Subcutaneous adipose tissue (tissue), 4 donors: ENCODE measurements at places on chromosomes 13 and 19. TPM values are rescaled to one million over a fixed set of nuclear protein-coding genes. Genes with fewer than 3 reads are reported as not detected.

The ADGRE1 gene
- not detected for total RNA-seq

The ZNF443 gene
- total RNA-seq, result 4.4 TPM

The C19orf47 gene
- 10.1 TPM for total RNA-seq

The CBY2 gene
- total RNA-seq, result not detected

The SLC7A9 gene
- not detected for total RNA-seq

The RASIP1 gene
- 38.1 TPM for total RNA-seq

The KIR3DL1 gene
- total RNA-seq, result not detected

The JAK3 gene
- 5.1 TPM for total RNA-seq

The LRRC4B gene
- 0.19 TPM for total RNA-seq

The KLK2 gene
- total RNA-seq, result 0.44 TPM

The WIZ gene
- total RNA-seq, result 48.2 TPM

The CLIP3 gene
- total RNA-seq, result 11.9 TPM

The CCDC70 gene
- not detected for total RNA-seq

The ZSWIM4 gene
- 1.9 TPM for total RNA-seq

The ZNF575 gene
- total RNA-seq, result not detected

The EDNRB gene
- 103 TPM for total RNA-seq

The PSG5 gene
- total RNA-seq, result not detected

The CCDC8 gene
- 0.49 TPM for total RNA-seq

The ZNF440 gene
- total RNA-seq, result 12.2 TPM

The CBARP gene
- 0.57 TPM for total RNA-seq

The CDC42EP5 gene
- 11.6 TPM for total RNA-seq

The DLEU7 gene
- not detected for total RNA-seq

The CNN1 gene
- 4.5 TPM for total RNA-seq

The LPAR2 gene
- total RNA-seq, result 8.8 TPM

The LHFPL6 gene
- total RNA-seq, result 99.3 TPM

The LRCH1 gene
- total RNA-seq, result 27.5 TPM

The IGFL1 gene
- not detected for total RNA-seq

The ZNF442 gene
- total RNA-seq, result 3.6 TPM
